ENCODE measurements at places on chromosomes 7 and 10.

DNA sequence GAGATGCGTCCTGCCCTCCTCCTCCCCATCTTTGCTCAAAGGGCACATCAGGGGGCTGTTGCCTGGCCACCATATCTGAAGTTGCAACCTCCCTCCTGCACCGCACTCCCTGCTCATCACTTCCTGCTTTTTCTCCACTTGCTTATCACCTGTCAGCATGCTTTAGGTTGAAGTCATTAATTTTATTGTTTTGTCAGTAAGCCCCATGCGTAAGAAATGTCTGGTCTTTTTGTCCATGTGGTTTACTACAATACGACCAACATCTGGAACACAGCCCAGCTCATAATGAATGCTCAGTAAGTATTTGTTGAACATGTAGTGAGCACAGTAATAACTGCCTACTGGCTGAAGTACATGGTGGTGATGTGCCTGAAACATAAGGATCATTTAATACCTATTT is 71.6 kb upstream of the GJD4 start:
- DNase-seq, result no peak

DNA sequence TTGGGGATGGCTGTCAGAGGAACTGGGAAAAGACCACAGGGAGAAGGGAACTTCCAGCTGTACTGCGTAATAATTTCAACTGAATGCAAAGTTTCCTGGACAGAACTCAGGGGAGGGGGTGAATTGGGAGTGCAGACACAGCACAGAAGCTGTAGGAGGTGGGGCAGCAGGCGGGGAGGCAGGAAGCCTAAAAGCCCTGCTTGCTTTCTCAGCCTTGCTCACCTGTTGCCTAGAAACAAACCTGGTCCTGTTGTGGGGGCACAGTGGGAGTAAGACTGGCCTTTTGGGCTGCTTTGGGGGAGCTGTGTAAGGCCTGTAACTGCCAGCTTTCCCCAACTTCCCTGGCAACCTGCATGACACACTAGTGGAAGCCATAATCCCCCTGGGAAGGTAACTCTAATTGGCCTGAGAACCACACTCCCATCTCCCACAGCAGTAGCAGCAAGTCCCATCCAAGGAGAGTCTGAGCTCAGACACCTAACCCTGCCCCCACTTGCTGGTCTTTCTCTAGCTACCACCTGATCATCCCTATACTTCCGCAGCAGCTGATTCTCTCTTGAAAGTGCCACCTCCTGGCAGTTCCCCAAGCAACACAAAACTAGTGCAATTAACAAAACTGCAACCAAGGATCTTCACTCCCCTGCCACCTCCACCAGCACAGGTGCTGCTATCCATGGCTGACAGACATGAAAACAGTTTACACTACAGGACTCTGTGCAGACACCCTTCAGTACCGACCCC is 1239.3 kb downstream of the SORCS1 start:
- DNase-seq, result no peak

DNA sequence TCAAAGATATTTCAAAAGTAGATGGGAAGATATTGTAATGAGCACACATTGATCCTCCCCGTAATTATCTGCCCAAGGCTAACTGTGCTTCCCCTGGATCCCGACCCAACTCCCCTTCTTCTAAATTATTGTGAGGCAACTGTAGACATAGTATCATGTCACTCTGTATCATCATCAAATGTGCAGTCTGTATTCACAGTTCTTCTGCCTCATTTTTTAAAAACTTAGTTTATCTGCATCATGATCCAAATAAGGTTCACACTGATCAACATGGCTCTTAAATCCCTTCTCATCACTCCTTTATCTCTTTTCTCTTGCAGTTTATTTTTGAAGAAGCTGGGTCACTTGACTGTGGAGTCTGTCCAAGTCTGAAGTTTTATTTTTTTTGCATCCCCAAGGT is 27.5 kb downstream of the CDCA7L start:
- no peak for DNase-seq

DNA sequence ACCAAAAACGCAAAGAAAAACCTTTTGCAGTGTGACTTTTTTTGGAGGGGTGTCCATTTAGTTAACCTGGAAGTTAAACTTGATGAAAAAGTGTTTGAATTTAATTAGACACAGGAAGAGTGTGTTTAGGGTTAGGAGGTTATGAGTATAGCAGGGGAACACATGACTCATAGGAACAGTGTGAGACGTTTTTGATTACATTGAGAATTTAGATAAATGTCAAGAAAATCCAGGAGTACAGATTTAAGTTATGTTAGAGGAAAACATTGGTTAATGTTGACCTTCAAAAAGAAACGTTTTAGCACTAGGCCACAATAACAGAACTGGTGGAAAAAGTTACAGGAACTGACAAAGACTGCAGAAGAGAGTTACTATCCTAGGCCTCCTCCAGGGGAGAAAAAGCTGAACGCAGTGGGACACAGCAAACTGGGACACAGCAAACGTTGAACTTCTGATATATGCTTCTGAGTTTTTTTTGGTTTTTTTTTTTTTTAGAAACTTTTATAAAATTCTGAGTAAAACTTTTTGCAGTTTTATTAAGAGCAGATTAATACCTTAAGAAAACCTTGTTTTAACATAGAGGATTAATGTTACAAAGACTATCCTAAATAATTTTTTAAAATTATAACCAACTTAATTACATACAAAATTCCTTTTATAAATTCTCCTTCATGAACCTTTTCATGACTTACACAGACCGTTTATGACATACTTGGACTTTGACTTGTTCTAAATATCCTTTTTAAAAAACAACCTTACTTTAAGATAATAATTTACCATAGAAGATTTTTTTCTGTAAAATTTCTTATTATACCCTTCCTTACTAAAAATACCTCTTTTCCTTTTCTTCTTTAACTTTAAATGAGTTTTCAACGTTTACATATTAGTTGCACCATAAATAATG is 22.2 kb downstream of the LANCL2 start:
- DNase-seq, result no peak

GRCh38 chr10:14474656-14475055 is 143.9 kb upstream of the FRMD4A start:
- DNase-seq, result no peak

- no peak for DNase-seq
Observed at GRCh38 chr7:131225619-131226513, 101.8 kb upstream of the MKLN1 start.

DNA sequence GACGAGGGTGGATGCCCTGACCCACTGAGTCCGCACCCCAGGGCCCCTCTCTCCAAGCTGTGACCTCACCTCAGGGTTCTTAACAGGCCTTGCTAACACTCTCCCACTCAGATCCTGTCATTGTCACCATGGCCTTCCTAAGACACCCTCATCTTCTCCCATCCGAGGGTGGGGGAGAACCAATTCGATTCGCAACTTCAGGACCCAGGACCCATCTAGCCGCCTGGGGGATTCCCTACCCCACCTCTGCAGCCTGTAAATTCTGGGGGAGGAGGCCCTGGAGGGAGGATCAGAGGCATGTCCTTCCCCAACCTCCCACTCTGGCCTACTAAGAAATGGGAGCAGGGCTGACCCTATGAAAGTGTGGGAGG is 17.4 kb downstream of the TRIM8 start:
- no peak for DNase-seq

GRCh38 chr7:137652721-137653120 is 194.1 kb downstream of the DGKI start:
- no peak for DNase-seq

GRCh38 chr7:19026888-19027287 is 90.5 kb downstream of the TWIST1 start:
- DNase-seq, result no peak

- peak; percentile 20 for DNase-seq
Observed at GRCh38 chr7:156472267-156472666, 168.3 kb upstream of the RNF32 start.

GRCh38 chr10:121535381-121535780 is 62.9 kb downstream of the FGFR2 start:
- DNase-seq, result no peak

DNA sequence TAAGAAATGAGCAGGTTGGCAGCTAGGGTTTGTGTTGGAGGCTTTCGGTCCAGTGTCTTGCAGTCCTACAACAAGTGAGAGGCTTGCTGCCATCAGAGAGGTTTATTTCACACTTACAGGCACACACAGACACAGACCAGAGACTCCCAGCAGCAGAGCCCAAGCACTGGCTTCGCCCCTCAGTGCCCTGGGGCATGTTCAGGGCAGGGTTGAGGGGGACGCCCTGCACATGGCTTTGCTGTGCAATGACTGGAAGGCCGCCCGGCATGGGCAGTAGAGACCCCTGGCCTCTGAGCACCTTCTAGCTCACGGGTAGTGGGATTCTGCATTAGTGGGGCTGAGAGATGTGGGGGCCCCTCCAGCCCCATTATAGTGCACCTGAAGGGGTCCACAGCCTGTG is 3.8 kb downstream of the SPRN start:
- no peak for DNase-seq

DNA sequence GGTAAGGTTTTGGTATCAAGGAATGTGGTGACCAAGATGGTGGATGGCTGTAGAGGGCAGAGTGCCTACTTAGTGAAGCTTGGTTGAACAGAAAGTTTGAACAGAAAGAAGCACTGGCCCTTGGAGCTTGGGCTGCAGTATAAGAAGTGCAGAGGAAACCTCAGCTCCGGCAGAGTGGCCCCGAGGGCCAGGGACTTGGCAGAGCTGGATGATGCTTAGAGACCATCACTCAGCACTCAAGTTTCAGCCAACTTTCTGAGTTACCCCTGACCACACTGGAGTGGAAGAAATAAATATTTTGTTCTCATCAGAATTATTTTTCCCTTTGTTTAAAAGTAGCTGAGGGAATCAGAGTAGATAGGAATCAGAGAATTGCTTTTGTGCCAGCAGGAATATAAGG is 336.7 kb downstream of the C7orf25 start:
- DNase-seq, result no peak

GRCh38 chr7:158396301-158396905 is 191.2 kb downstream of the PTPRN2 start:
- no peak for DNase-seq

DNA sequence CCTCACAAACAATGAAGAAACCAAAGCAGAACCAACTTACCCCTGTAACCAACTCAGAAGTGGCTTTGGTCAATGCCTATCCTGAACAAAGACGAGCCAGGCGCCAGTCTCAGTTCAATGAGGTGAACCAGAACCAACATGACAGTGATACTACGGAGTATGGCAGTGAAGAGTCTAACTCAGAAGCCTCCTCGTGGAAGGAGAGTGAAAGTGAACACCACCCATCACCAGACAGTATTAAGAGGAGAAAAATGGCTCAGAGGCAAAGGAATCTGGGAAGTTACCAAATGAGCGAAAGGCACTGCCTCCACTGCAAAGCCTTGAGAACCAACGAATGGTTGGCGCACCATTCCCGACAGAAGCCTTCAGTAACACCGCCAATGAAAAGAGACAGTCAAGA is 8.4 kb downstream of the SSMEM1 start:
- DNase-seq, result no peak

GRCh38 chr10:61285749-61286148 is 167.4 kb downstream of the TMEM26 start:
- DNase-seq, result no peak

GRCh38 chr10:126392469-126392868 is 4.2 kb upstream of the ADAM12 start:
- DNase-seq, result no peak

Data from type B pancreatic cell (in vitro differentiated cells).